ENCODE measurements at places on chromosomes 5 and 9.

DNA sequence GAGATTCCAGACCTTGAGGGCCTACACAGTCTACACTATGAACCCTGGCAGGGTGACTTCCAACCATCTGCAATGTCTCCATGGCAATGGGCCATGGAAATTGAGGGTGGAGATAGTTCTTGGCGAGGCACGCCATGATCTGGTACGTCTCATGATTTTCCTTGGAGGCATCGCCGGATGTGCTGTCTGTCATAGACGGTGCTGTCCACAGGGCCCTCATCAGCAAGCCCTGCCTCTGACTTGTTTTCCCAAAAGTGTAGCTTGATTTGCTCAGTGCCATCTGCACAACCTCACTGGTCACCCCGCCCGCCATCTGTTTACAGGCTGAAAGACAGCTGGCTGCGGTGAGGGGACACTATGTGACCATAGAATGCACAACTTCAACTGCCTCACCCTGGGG lies 73.5 kb downstream of the BOD1 start:
- DNase-seq = no peak

- no peak for DNase-seq
Measured at GRCh38 chr5:37090123-37090726, 159.0 kb downstream of the CPLANE1 start.

DNA sequence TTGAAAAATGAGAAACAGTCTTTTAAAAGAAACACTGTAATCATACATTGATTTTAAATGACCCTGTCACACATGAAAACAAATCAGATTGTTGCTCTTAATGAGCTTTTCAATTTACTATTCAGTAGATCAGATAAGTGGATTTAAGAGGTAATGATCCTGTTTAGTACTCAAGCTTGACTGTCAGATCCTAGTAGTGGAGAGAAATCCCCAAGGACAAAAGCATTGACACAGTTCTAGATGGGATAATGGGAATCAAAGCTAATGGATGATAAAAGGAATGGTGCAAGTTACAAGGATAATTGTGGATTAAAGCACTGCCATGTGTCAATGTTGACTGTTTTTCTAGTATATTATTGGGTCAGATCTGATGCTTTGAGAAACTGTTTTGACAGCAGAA lies 142.3 kb upstream of the TLX3 start:
- peak; percentile 46 for DNase-seq

- no peak for DNase-seq
Measured at GRCh38 chr9:36204906-36205547, 14.3 kb downstream of the CLTA start.

- DNase-seq = no peak
Measured at GRCh38 chr9:105245891-105246161, 1.4 kb downstream of the SLC44A1 start.

GRCh38 chr5:113507601-113508000 lies 5.9 kb upstream of the YTHDC2 start:
- no peak for DNase-seq

All from NCI-H2171 treated with DMSO at 0.1 percent for 48 hours (cell line).